ENCODE measurements at places on chromosomes 7 and 10. TPM values are rescaled to one million over a fixed set of nuclear protein-coding genes. Genes with fewer than 3 reads are reported as not detected.

Gene PLAU
- total RNA-seq, result 5.2 TPM

Gene PNLIPRP1
- not detected for total RNA-seq

Gene DRGX
- not detected for total RNA-seq

Gene RADIL
- total RNA-seq, result 0.64 TPM

Gene MKX
- 0.90 TPM for total RNA-seq

Gene TEX47
- not detected for total RNA-seq

Gene CXCL12
- total RNA-seq, result 43.0 TPM

DNA sequence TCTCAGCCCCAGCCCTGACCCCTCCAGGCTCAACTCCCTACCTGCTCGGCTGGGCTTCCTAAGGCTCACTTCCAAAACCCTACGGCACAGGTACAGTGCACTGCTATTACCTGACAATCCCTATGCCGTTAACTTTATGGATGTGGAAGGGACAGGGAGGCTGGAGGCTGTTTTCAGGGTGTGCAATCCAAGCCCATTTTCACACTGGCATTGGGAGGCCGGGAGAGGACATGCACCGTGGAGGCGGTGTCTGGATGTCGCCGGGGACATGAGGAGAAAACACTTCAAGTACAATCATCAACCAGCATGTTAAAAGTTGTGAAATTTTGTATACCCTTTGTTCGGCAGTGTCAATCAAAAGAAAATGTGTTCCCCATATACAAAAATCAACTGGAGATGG is 80.1 kb downstream of the MAD1L1 start:
- H3K27me3 ChIP-seq, result no peaks in the 10 kb centered on the region
- H3K4me1 ChIP-seq, result peaks cover 15% of the 10 kb centered on the region
- no peak overlapping the region for H3K27ac ChIP-seq
- H3K4me3 ChIP-seq, result no peak overlapping the region

GRCh38 chr10:86035791-86036543 is 330.6 kb downstream of the GRID1 start:
- H3K27ac ChIP-seq, result no peak overlapping the region
- H3K4me1 ChIP-seq, result no peaks in the 10 kb centered on the region
- no peaks in the 10 kb centered on the region for H3K36me3 ChIP-seq
- no peaks in the 10 kb centered on the region for H3K27me3 ChIP-seq
- no peak overlapping the region for H3K4me3 ChIP-seq

- peaks cover 16% of the 10 kb centered on the region for H3K4me1 ChIP-seq
- H3K36me3 ChIP-seq, result no peaks in the 10 kb centered on the region
- peak; percentile 31 for DNase-seq
- H3K4me3 ChIP-seq, result no peak overlapping the region
- H3K27ac ChIP-seq, result no peak overlapping the region
Measured at GRCh38 chr10:126969310-126969709, 64.1 kb downstream of the DOCK1 start.

- no peaks in the 10 kb centered on the region for H3K27me3 ChIP-seq
- no peak overlapping the region for H3K4me3 ChIP-seq
- H3K36me3 ChIP-seq, result no peaks in the 10 kb centered on the region
- peaks cover 18% of the 10 kb centered on the region for H3K4me1 ChIP-seq
- DNase-seq, result no peak
Measured at GRCh38 chr10:87930934-87931835, 67.8 kb downstream of the PTEN start.

DNA sequence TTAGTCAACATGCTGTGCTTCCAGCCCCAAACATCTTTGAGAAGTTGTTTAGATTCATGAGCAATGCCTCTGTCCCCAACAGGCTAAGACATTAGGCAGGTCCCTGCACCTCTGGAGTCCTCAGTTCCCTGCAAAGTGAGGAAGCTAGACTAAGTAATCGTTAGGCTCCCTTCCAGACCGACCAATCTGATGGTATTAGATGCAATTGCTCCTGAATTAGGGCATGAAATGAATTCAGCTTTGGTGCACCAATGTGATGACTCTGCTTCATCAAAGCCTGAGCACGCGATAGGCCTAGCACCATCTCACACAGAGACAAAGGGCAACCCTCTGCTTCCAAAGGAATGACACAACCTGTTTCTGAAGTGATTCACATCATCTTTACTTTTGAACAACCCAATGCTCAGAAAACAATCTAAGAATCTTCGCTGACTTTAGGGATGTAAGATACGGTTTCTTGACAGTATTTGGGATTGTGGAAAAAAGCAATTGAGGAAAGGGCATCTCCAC is 723 bp upstream of the TES start:
- no peak for DNase-seq
- peak overlapping the region; percentile 98 for H3K27ac ChIP-seq
- no peaks in the 10 kb centered on the region for H3K36me3 ChIP-seq
- H3K27me3 ChIP-seq, result no peaks in the 10 kb centered on the region
- peaks cover 17% of the 10 kb centered on the region for H3K4me1 ChIP-seq
- H3K4me3 ChIP-seq, result no peak overlapping the region

GRCh38 chr10:58894929-58895328 is 281.5 kb upstream of the PHYHIPL start:
- no peak overlapping the region for H3K4me3 ChIP-seq
- no peaks in the 10 kb centered on the region for H3K27me3 ChIP-seq
- no peak for DNase-seq
- H3K27ac ChIP-seq, result no peak overlapping the region
- peaks cover 14% of the 10 kb centered on the region for H3K4me1 ChIP-seq

DNA sequence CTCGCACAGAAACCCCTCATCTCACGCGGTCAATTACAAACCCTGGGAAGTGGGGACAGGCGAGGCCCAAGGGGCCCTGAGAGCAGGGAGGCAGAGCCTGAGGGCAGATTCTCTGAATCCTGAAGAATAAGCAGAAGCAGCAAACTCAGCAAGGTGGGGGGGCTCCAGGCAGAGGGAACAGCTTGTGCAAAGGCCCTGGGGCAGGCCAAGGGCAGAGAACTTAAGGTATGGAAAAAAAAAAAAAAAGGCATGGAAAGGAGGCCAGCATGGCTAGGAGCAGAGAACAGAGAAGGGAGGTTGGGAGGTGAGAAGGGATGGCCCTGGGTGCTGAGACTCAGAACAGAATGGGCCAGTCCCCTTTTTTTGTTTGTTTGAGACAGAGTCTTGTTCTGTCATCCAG is 32.8 kb upstream of the TNRC18 start:
- H3K27ac ChIP-seq, result no peak overlapping the region
- peaks cover 8% of the 10 kb centered on the region for H3K27me3 ChIP-seq
- no peak for DNase-seq

DNA sequence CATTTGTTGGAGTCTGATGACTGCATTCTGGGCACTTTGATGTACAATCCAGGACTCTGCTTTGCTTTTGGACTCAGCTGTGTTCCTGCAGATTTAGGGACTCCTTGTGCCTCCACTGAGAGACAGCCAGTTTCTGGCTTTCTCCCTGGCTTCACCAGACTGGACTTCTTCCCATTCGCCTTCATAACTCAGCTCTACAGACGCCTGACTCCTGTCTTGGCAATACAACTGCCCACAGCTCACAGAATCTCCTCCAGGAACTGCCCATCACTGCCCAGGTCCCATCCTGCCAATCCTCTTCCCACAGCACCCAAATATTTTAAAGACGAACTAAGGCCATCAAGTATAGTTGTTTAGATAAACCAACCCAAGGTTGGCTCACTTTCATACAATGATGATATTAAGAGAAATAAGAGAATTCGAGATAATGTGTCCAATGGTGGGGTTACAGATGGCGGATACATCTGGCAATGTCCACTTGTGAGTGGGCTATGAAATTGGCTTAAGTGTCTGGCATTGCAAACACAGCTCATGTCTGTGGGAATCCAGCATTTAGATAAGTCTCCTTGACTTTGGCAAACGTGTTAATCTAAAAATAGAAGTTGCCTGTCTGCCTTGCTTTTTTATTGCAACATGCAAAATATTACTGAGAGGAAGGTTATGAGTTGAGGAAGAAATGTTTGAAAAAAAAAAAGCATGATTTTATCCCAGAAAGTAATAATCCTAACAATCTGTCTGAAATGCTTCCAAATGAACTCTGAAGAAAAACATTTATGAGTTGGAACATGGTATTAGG is 95.1 kb downstream of the ITGA8 start:
- H3K27me3 ChIP-seq, result no peaks in the 10 kb centered on the region
- H3K4me3 ChIP-seq, result no peak overlapping the region
- DNase-seq, result peak; percentile 6
- H3K27ac ChIP-seq, result peak overlapping the region; percentile 24
- no peaks in the 10 kb centered on the region for H3K4me1 ChIP-seq

- H3K27me3 ChIP-seq, result no peaks in the 10 kb centered on the region
- no peak overlapping the region for H3K4me3 ChIP-seq
- peaks cover 8% of the 10 kb centered on the region for H3K4me1 ChIP-seq
- no peak overlapping the region for H3K27ac ChIP-seq
Measured at GRCh38 chr7:73700581-73701134, 17.3 kb downstream of the BUD23 start.

GRCh38 chr7:4102231-4102841 is 579.8 kb upstream of the FOXK1 start:
- H3K4me1 ChIP-seq, result no peaks in the 10 kb centered on the region
- H3K27ac ChIP-seq, result no peak overlapping the region
- no peak for DNase-seq
- H3K4me3 ChIP-seq, result no peak overlapping the region

- no peak overlapping the region for H3K27ac ChIP-seq
- H3K27me3 ChIP-seq, result no peaks in the 10 kb centered on the region
- no peaks in the 10 kb centered on the region for H3K36me3 ChIP-seq
- no peak for DNase-seq
- no peak overlapping the region for H3K4me3 ChIP-seq
Measured at GRCh38 chr7:12768948-12769347, 81.5 kb downstream of the ARL4A start.

GRCh38 chr7:144408121-144408520 is 4.6 kb upstream of the NOBOX start:
- H3K4me3 ChIP-seq, result no peak overlapping the region
- no peak for DNase-seq
- peaks cover 6% of the 10 kb centered on the region for H3K4me1 ChIP-seq
- peak overlapping the region; percentile 30 for H3K27ac ChIP-seq
- H3K36me3 ChIP-seq, result no peaks in the 10 kb centered on the region

- H3K4me3 ChIP-seq, result no peak overlapping the region
- no peaks in the 10 kb centered on the region for H3K27me3 ChIP-seq
- no peak overlapping the region for H3K27ac ChIP-seq
- H3K36me3 ChIP-seq, result no peaks in the 10 kb centered on the region
Measured at GRCh38 chr7:17274551-17275245, 23.8 kb upstream of the AHR start.

- DNase-seq, result no peak
- no peaks in the 10 kb centered on the region for H3K36me3 ChIP-seq
- H3K4me3 ChIP-seq, result no peak overlapping the region
- H3K4me1 ChIP-seq, result no peaks in the 10 kb centered on the region
Measured at GRCh38 chr7:1823376-1824150, 153.5 kb downstream of the ELFN1 start.

DNA sequence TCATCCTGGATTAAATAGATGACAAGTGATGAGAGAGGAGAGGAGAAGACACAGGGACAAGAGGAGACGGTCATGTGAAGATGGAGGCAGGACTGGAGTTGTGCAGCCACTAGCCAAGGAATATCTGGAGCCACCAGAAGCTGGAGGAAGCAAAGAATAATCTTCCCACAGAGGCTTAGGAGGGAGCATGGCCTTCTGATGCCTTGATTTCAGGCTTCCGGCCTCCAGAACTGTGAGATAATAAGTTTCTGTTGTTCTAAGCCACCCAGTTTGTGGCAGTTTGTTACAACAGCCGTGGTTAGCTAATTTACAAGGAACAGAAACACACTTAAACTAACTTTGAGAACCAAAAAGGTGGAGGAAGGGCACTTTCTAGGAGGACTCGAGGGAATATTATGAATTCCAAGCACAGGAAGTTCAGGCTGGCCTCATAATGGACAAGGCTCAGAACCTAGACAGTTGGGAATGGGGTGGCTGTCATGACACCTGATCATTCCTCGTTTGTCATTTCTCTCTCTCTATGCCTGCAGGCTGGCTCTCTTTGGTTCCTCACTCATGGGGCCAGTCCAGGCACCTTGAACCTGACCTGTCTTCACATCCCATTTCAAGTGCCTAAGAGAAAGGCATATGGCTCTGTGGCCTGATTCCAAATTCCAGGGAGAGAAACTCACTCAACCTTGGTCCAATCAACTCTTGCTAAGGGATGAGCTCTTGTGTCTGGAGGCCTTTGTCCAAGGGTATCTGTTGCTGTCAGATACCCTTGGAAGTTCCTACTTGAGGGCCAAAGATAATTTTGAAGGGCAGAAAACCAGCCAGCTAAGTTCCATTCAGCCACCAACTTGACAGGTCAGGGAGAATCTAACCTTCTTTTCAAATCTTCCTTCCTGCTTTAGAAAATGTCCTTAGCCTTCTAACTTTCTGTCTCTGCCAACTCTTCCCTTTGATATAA is 33.5 kb upstream of the PDZD8 start:
- H3K27me3 ChIP-seq, result no peaks in the 10 kb centered on the region
- DNase-seq, result no peak
- no peaks in the 10 kb centered on the region for H3K36me3 ChIP-seq

GRCh38 chr7:116779216-116779615 is 83.2 kb upstream of the CAPZA2 start:
- no peaks in the 10 kb centered on the region for H3K27me3 ChIP-seq
- H3K4me3 ChIP-seq, result no peak overlapping the region
- peaks cover 40% of the 10 kb centered on the region for H3K4me1 ChIP-seq

Data from hepatocyte (in vitro differentiated cells).